ENCODE measurements at places on chromosomes 6 and 20.

DNA sequence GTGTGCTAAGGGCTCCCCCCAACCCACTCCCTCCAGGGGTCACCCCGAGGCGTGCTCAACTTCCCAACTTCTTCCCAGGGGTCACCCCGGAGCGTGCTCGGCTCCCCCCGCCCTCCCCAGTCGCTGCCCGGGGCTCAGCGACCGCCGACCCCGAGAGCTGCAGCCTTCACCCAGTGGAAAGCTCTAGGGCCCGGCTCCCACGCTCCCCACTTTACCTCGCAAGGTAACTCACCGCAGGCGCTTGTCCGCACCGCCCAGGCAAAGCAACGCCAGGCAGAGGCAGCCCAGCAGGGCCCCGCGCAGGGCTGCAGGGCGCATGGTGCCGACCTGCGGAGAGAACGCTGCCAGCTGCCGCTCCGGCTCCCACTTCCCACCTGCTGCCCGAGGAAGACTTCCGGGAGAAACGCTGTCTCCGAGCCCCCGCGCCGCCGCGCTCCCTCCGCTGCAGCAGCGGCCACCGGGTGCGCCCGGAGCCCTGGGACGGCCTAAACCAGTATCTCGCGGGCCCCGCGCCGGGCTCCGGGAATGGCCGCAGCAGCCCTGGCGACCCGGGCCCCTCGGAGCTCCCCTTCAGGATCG lies 396 bp downstream of the RNASET2 start:
- no peak for DNase-seq

DNA sequence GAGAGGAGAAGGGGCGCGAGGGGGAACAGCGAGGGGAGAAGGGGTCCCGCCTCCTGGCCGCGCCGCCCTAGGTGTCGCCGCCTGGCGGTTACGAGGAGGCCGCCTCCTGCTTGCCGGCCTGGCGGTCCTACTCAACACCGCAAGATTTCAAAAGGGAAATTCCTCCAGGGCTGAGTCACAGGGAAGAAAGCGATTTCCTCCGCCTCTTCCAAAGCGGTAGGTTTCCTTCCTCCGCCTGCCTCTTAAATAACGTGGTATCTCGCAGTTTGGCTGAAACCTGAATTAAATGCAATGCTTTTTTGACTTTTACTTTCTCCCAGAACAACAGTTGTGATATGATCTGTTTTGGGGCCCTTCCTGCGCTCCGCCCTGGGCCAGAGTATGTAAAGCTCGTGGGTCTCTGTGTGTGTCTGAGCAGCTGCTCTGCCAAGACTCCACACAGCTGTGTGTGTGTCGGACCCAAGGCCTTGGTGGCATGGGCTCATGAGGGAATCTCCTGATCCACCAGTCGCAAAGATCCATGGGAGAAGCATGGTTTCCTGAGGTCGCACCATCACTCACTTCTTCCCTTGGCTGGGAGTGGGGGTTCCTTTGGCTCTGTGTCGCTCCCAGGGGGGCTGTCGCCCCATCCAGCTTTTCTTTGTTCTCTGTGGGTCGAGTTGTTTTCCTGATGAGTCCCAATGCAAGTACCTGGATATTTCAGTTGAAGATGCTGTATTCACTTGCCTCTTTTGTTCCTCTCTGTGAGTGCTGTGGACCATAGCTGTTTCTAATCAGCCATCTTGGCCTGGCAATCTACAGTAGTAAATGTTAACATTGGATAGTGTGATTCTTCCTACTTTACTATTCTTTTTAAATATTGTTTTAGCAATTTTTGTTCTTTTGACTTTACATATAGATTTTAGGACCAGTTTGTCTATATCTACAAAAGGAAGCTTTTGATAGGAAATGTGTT lies 31.6 kb upstream of the NOTCH4 start:
- peak; percentile 95 for DNase-seq

DNA sequence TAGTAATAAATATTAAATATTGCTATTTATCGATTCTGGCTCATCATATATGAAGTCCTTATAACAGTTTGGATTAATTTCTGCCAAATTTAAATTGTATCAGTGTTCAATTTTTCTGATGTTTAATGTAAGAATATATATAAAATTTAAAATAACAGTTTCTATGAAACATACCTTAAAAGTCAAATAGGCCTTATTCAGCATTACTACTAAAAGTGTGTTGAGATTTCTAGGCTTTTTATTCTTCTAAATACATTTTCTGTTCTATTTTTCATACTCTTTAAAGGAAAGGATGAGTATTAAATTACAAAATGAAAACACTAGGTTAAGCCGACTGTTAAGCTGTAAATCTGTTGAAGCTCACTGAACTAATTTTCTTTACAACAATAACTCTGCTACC lies 13.6 kb downstream of the PERP start:
- DNase-seq = no peak

GRCh38 chr20:59672576-59672975 lies 68.2 kb downstream of the PHACTR3 start:
- no peak for DNase-seq

DNA sequence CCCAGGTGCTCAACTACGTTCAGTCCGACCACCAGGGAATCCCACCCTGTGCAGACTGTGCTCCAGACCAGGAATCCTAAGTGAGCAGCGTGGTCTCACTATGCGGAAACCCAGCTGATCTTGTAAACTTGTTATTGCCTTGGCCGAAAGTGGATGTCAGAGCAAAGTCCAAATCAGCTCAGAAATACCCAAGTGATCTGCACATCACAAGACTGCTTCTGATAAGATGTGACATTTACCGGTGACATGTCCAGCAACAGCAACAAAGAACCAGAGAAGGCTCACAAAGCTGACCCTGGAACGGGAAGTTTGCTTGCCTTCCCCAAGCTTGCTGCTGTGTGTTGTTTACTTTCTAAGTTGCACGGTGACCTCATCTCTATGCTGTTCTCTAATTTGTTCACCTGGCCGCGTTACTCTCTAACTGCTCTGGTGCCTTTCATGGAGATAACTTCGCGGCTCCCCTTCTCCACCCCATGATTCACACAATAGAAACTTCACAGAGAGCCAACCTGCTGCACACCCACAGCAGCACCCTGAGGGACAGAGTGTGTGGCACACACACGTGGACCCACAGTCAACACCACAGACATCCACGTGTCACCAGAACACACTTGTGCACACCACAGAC lies 1.7 kb downstream of the BNIP5 start:
- DNase-seq = no peak

DNA sequence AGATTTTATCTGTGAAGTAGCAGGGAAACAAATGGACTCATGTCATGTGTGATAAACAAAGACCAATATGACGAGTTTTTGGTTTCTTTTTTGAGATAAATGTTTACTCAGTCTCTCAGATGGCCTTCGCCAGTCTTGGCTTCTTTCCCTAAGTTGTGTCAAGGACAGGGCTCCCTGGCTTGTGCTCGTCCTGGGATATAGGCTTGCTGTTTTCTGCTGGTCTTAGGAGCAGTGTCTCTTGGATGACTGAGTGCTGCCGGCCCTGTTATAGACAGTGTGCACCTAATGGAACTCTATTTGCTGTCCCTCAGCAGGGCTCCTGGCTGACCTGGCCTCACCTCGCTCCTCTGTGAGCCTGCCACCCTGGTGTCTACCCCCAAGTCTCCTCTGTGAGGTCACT lies 324.1 kb upstream of the SYNCRIP start:
- DNase-seq = no peak

DNA sequence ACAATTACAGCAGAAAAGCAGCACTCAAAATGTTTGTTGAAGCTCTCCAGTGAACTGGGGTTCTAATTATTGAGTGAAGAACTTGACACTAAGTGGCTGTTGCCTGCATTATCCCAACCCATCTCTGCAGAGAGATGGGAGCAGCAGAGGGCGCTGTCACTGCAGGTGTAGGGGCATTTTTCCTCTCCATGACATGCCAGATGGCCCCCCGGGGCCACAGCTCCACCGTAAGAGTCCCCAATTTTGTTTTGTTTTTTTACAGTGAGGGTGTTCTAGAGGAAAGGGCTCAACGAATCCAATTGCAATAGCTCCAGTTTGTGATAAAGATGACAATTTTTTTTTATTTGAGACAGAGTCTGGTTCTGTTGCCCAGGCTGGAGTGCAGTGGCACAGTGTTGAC lies 1.9 kb upstream of the FUCA2 start:
- no peak for DNase-seq

DNA sequence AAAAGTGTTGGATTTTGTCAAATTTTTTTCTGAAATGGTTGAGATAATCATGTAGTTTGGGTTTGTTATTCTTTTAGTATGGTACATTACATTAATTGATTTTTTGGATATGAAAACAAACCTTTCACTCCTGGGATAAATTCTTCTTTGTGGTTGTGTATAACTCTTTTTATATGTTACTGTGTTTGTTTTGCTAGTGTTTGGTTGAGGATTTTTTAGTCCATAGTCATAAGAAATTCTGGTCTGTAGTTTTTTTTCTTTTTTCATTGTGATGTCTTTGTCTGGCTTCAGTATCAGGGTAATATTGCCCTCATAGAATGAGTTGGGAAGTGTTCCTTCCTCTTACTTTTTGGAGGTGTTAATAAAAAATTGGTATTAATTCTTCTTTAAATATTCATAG lies 122.2 kb upstream of the ATXN1 start:
- no peak for DNase-seq

GRCh38 chr6:49782725-49783124 lies 4.4 kb downstream of the PGK2 start:
- DNase-seq = no peak

DNA sequence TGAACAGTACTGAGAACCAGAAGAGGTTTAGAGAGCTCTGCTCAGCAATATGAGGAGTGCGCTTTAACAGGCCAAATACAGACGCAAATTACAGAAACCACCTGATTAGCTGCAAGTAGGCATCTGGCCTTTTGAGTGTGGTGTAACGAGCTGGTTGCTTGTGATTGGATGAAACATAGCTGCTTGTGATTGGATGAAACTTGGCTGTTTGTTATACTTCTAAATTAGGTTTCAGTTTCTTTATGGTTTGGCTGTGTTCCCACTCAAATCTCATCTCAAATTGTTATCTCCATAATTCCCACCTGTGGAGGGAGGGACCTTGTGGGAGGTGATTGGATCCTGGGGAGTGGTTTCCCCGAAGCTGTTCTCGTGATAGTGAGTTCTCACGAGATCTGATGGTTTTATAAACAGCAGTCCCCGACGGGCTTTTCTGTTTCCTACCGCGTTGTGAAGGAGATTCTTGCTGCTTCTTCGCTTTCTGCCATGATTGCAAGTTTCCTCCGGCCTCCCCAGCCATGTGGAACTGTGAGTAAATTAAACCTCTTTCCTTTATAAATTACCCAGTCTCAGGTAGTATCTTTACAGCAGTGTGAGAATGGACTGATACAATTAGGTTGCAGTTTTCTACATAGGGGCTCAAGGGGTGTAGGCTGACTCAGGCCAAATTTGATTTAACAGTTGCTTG lies 655.9 kb upstream of the MAN1A1 start:
- no peak for DNase-seq

DNA sequence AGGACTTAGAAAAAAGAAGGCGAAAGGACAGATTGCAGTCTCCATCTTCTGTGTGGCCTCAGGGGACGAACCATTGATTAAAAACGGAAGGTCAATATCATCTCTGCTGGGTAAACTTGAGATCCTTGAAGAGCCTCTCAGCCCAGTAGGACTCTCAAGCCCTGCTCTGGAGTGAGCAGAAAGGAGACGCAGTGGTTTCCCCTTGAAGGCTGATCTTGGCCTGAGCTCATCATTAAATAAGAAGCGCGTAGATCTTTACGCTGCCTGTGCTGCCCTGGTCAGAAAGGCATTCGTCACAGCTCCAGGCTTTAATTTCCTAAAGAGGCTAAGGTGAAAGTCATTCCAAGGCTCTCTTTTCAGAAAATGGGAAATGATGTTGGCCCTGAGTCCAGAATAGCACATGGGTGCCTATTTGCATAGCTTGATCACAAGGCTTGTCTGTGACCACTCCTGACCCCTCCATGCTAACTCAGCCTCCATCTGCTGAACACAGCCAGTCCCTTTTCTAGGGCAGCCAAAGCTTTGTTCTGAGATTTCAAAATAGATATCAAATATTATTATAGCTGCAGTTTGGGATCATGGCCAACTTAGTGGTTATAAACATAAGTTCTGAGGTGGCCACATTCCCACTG lies 29.3 kb upstream of the XRN2 start:
- no peak for DNase-seq

DNA sequence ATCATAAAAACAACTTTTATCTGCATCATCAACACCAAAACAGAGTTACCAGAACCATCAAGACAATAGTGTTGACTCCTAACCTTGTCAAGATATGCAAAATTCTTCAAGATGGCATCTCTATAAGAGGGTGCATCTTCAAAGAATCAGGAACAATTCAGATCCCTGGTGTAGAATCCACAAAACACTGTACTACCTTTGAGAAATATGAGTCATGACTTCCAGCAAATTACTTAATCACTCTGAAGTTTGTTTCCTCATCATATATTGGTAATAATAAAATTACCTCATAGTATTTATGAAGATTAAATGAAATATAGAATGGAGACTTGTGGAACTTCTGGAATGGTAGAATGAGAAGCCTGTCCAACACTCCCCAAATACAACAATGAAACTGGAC lies 221.3 kb upstream of the SUPT3H start:
- DNase-seq = no peak

DNA sequence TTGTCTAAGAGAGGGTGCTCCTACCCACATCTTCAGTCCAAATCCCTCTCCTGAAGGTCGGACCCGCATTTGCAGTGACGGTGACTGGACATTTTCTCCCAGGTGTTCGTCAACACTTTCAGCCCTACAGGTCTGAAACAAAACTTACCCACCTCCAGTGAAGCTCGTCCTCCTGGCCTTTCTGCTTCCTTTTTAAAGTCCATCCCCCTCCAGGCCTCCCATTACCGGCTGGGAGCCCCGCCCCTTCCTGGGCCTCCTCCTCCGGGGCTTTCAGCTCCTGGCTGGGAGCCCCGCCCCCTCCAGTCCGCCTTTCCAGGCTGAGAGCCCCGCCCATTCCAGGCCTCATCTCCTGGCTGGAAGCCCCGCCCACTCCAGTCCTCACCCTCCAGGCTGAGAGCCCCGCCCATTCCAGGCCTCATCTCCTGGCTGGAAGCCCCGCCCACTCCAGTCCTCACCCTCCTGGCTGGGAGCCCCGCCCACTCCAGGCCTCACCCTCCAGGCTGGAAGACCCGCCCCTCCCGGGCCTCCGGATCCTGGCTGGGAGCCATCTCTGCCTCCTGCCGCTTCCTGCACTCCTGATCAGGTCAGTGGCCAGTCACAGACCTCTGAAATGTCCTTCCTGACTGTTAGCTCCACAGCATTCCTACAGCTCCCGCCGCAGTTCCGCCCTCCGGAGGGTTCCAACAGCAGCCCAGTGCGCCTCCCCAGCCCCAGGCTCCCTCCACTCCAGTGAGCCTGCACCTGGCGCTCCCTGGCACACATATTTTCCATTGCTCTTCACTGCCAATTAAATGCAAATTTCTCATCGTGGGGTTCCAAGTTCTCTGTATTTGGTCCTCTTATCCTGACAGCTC lies 98.5 kb downstream of the LY86 start:
- peak; percentile 45 for DNase-seq
